ENCODE measurements at places on chromosomes 7 and 10.
A peak's percentile ranks its signal among the peaks of the same experiment; 100 is the strongest.

DNA sequence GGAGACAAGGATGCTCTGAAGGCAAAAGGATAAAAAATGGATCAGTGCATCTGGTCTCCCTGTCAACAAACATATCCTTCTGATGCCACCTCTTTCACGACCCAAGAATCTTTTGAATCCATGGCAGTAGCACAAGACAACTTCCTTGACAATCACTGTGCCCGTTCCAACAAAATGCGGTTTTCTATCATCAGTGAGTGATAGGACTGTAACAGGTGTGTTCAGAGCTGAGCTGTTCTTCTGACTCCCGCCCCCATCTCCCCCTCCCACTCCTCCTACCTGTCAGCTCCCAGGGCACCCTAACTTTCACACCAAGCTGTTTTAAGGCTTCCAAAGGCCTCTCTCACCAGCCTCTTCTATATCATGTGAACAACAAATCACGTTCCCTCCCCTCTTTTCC lies 74.8 kb downstream of the PARD3 start:
- DNase-seq = no peak

- DNase-seq = no peak
Measured at GRCh38 chr7:102251531-102252365, 34.9 kb upstream of the SH2B2 start.

DNA sequence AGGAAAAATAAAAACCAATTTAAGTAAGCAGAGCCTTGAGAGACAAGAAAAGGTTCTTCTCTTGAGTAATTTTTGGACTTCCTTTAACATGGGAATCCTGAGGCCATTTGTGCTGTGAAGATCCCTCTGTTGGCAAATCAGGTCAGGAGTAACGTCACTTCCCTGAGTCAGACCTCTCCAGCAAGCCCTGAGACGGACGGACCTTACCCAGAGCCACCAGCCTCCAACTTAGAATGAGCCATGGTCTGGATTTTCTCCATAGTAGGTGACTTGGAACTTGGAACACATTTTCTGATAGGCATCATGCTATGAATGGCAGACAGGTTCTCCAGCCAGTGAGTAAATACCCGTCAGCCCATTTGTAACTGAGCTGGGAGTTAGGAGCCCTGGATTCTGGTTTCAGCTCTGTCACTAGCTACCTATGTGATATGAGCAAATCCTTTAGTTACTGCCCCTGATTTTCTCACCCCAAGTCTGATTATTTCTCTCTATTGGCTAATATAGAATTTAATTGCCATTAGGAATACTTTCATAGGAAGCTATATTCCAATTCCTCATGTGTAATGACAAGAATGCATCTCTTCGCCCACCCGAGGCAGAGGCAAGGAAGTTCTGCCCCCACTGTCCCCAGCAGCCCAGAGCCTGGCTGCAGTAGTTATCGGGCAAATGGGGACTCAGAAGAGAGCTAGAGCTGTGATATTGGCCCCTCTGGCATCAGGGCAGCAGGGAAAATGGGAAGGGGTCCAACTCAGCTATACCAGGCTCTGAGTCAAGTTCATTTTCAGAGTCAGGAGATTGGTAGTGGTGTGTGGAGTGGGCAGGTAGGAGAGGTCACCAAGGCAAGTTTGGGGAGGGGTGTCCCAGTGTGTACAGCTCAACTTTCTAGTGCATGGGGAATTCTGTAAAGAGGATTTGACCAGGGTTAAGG lies 153.7 kb upstream of the AGK start:
- no peak for DNase-seq

- no peak for DNase-seq
Measured at GRCh38 chr10:29543715-29544114, 91.1 kb downstream of the SVIL start.

DNA sequence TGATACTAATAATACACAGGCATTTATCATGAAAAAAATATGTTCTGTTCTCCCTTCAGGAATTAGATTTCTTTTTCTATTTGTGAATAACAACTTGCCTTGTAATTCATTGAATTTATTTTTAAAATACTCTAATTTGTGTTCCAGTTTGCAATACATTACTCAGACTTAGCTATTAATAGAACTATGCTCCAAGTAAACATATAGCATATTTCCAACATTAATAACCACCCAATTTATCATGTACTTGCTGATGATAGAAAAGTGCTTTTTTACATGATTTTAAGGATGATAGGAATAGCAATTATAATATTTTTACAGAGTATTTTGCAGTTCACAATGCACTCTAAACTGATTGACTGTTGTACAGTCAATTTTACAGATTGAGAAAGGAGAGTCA lies 338.8 kb upstream of the SEMA3D start:
- DNase-seq = no peak

DNA sequence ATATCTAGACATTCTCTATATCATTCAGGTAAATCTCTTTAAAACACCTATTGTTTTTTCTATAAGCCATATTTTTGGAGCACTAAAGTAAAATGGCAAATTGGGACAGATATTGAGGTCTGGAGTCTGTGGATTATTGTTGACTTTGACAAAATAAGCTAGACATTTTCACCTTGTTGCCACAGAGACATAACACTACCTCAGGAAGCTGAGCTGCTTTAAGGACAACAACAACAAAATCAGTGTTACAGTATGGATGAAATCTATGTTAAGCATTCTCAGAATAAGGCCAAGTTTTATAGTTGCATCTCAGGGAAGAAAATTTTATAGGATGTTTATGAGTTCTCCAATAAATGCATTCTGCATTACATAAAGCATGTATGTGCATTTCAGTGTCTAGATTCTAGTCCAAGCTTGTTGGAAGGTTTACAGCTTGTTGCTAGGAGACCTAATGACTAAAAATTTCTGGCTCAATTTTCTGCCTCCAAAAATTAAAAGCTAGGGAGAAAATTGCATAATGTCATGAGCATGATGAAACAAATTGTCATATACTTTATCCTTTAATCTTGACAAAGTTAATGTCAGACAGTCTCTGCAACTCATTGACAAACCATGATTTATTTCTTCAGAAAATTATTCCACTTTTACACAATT lies 18.3 kb downstream of the LIPM start:
- DNase-seq = no peak

DNA sequence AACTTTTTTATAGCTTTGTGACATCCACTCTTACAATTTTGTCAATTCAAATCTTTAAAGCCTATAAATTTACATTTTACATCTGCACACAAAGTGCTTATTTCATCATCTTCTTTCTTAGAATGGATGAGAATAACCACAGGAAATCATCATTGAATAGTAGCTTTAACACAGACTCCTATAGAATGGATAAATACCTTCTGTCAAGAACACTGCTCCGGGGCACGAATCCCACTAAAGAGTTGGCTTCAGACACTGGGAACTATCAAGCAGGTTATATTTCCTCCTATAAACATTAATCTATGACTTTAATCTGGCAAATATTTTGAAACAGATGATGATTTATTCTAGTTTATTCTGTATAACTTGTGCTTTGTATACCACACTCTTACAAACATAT lies 269.7 kb upstream of the TPK1 start:
- no peak for DNase-seq

GRCh38 chr7:50480797-50481196 lies 30.6 kb upstream of the FIGNL1 start:
- no peak for DNase-seq

GRCh38 chr7:12490107-12490688 lies 80.3 kb upstream of the SCIN start:
- peak; percentile 20 for DNase-seq

DNA sequence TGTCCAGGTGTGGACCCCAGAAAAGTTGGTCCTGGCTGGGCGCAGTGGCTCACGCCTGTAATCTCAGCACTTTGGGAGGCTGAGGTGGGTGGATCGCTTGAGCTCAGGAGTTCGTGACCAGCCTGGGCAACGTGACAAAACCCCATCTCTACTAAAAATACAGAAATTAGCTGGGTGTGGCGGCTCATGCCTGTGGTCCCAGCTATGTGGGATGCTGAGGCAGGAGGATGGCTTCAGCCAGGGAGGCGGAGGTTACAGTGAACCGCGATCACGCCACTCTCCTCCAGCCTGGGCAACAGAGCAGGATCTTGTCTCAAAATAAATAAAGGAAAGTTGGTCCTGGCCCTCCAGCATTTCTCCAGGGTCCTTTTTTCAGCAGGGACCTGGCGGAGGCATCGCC lies 1.4 kb downstream of the NUDT1 start:
- DNase-seq = no peak

DNA sequence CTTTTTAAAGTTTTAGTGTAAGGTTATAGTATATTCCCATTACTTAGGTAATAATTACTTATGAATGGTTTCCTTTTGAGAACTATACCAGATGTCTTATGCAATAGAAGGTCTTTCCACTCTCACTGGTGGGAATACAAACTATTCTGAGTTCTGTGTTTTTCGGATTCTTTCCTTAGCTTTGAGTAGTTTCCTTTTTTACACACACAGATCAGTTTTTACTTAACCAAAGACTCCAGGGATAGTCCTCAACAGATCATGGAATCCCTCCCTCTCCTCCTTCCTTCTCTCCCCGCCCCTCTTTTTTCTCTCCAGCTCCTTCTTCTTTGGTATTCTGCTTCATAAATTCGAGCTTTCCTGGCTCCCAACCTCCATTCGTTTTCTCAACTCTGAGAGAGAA lies 13.3 kb downstream of the COPG2 start:
- no peak for DNase-seq

- DNase-seq = no peak
Measured at GRCh38 chr7:159130199-159130775, 14.4 kb downstream of the VIPR2 start.

DNA sequence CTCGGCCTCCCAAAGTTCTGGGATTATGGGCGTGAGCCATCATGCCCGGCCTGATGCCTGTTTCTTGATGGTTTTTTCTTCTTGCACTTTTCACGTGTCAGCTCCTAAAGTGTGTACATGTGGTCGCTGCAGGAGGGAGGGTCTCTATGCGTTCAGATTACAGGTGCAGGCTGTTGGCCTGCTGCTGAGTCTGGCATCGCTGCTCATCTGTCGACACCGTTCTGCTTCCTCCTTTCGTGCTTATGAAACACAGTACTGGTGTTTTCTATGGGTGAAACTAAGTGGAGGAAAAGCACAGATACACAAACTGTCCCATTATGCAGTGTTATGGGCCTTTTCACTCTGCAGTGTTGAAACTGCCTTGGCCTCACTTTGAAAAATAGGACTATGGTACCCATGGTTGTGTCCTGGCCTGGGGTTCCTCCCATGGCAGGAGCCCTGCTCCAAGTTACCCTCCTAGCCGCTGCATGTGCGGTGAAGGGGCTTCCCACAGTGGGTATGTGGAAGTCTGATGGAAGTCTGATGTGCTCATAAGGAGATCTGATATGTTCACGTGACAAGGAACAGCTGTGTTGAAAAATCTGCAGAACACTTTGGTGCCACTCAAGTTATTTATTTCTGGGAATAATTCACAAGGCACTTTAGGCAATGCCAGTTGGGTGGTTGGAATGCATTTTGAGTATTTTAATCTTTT lies 23.5 kb downstream of the OGDH start:
- peak; percentile 72 for DNase-seq

GRCh38 chr7:130351791-130352090 lies 7.1 kb downstream of the CPA5 start:
- DNase-seq = no peak

GRCh38 chr7:167090-167855 lies 25.1 kb upstream of the FAM20C start:
- DNase-seq = peak; percentile 71

DNA sequence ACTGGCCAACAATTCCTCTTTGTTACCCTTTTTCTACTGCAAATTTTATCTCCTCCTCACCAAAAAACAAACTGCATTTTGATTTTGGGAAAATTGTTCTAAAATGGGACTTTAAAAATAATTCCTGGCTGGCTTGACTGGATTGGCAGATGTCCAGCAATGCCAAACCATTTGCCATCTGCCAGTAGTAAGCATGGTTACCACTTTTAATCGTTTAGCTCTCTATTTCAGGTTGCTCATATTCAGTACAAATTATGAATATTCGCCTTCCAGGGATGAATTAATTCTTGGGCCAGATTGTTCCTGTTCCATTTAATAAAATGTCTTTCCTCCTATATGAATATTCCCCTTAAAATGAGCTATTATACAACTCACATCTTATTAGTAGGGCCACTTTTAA lies 35.7 kb downstream of the SMNDC1 start:
- DNase-seq = no peak

DNA sequence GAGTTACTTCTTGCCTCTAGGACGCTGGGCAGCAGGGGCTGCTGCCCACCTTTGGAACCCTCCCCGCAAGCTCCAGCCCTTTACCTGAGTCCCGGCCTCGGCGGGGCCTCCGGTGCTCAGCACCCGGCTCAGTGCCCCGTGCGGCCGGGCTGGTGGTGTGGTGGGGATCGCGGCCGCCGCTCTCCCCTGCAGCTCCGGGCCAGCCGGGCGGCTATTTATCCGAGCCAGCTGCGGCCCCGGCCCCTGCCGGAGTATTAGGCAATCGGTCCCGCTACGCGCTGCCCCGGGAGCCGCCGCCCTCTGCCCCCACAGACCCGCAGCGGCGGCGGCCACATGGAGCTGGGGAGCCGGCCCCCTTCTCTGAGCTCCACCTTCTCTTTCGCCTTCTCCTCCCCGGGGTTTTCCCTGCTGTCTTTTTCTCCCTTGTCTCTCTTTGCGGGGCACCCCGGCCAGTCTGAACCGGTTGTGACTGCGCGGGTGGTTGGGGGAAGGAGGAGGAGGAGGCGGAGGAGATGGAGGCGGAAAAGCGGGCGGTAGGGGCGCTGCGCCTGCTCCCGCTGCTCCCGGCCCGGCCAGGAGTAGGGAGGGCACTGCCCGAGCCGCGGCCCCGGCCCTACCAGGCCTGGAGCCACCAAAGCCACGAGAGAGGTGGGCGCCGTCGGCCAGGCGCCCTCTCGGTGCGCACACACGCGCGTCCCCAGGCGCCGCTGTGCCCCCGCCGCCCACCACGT lies at the start of gene SLC16A9:
SLC16A9 (minus strand) TSS at position 456 of the 731 bp plus-strand sequence. CDS start 25,559 bp downstream, outside the sequence.
- DNase-seq = peak; percentile 32

DNA sequence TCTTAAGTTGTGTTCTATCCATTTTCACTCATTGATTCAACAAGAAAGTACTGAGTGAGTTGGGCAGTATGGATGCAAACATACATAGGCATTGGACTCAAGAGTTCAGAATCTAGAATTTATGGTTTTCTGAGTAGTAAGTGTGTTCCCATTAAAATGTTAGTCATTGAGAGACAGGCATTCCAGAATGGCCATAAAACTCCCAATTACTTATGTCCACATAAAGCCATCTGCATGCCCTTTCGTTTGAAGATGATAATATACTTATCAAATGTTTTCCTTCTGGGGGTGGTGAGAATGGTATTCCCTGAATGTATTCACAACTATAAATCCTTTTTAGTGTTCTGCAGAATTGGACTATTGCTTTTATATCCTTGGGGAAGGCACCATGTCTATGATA lies 131.6 kb downstream of the CD36 start:
- no peak for DNase-seq

DNA sequence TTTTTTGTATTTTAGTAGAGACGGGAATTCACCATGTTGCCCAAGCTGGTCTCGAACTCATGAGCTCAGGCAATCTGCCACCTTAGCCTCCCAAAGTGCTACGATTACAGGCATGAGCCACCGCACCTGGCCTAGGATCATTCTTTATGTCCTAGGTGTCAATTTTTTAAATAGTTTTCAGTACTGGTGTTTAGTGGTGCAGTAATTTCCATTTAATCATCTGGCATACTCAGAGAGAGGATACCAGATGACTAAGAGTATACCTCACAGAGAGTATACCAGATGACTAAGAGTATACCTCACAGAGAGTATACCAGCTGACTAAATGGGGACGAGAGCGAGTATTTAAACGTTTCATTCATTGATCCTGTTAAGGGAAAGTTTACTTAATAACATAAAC lies 37.3 kb upstream of the TMEM248 start:
- DNase-seq = no peak
